ENCODE measurements at places on chromosomes 3 and 15.

- DNase-seq: no peak
Measured at GRCh38 chr3:106485217-106485616, 616.4 kb upstream of the CBLB start.

GRCh38 chr3:27990837-27991236 lies 250.6 kb upstream of the CMC1 start:
- DNase-seq: no peak

DNA sequence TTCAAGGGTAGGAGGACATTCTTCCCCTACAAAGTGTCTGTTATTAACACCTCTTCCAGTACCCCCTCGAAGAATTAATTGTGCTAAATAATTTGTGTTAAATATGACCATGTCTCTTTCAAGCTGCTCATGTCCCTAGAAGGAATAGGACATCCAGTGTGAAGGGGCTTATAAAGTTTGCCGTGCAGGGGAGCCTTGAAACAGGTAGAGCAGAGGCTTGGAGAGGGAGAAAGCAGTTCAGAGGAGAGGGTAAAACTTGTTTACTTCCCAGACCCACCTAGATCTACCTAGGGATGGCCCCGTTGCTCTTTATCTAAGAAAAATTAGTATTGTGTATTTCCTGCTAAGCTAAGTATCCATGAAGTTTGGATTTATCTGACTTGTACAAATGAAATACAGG lies 114.8 kb downstream of the CACNA2D3 start:
- DNase-seq: no peak

DNA sequence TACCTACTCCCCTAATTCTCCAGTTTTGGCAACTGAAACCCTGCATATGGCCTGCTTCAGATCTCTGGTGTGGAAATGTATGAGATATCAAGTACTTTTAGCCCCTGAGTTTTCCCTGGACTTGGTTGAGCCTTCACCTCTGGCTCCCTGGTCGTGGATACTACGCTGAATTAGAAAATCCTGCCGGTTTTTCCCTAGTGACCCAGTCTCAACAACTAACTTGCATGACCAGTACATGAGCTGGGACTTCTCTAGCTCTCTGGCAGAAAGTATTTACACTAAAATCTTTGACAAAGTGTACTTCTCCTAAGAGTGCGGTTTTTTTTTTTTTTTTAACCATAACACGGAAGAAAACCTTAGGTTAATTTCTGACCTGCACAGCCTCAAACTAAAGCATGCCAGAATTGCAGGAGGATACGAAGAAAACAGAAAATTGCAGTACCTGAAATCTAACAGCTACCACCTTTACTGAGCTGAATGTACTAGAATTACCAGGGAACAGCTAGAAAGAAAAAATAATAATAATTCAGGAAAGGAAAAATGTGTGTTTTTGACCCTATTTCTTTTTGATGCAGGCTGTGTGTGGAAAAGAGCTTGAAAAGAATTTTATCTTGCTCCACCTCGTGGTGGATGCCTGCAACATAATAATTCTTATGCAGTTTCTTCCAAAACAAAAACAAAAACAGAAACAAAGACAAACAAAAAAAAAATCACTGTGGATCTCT lies 165.6 kb downstream of the GMNC start:
- no peak for DNase-seq

DNA sequence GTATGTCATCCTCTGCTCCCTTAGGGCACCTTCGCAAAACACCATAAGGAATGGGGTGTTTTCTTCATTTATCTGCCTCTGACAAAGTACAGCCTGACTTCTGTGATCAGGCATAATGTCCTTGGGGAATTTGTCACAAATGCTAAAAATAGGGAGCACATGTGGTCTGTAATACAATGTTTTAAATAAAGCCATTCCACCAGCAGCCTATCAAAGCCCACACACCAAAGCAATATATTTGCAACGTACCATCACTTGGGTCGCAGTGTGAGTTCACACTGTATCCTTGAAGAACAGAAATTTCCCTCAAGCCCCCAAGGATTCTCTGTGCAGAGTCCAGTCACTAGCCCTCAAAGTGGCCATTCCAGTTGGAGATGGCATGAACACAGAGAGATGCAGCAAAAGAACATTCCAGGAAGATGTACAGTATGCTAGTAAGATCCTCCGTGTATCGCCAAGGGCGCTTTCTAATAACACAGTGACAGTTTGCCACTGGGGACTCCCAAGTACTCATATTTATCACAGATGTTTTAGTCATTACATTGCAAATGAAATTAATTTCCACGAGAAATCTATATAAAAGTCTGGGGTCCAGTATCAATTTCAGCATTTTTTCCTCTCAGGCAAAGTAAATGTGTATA lies 246.7 kb downstream of the MCTP2 start:
- DNase-seq: no peak

- no peak for DNase-seq
Measured at GRCh38 chr15:40633178-40633577, 39.1 kb downstream of the KNL1 start.

GRCh38 chr3:116971531-116971930 lies 262.0 kb downstream of the TUSC7 start:
- no peak for DNase-seq

- no peak for DNase-seq
Measured at GRCh38 chr3:119794971-119795612, 13.2 kb downstream of the NR1I2 start.

DNA sequence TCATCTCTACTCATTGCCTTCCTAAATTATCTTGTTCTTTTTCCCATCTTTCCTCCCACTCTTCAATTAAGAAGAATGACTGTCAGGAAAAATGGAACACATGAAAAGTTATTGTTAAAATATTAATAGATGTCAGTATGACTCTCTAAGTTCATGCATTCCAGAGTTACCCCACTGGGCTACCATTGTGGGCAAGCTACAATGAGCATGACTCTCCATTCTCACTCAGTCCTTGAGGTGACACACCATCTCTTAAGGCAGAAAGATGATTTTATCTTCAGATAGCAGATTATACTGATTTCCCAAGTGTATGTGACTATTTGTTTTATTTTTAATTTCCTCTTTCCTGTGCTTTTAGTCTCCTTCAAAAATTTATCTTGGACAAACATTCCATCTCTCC lies 144.3 kb downstream of the ALCAM start:
- DNase-seq: no peak

GRCh38 chr15:82643992-82644391 lies 3.2 kb downstream of the CPEB1 start:
- no peak for DNase-seq

DNA sequence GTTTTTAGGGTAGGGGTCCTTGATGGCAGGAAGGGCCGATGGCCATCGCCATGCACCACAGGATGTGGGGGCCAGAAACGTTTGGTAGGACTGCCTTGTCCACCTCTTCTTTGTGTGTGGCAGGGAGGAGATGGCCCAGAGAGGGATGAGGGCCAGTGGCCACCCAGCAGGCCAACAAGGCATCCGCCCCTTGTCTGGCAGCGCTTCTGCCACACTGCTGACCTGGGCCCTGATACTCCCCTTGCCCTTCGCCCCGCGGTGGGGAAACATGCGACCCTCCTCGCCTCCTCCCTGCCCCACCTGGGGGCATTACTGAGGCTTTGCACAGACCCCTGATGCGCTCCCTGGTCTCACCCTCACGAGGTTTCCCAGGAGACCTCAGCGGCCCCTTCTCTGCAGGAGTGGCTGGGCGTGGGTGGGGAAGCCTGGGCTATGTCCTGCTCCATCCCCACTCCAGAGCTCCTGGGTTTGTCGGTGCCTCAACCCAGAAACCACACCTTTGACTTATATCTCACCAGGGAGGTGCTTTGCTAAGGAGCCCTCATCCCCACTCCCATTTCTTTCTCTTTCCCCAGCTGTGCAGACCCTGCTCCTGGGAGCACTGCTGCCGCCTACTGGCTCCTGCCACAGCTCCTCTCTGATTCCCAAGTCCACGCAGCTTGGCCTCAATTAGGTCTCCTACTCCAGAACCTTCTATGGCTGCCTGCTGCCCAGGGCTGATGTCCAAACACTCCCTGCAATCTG lies 38.7 kb downstream of the FEM1B start:
- DNase-seq: no peak

- no peak for DNase-seq
Measured at GRCh38 chr15:62337934-62338333, 172.8 kb upstream of the C2CD4B start.

GRCh38 chr3:29751647-29752314 lies 470.9 kb downstream of the RBMS3 start:
- no peak for DNase-seq

All from activated T-helper 2 cell treated with anti-CD3 and anti-CD28 coated beads, Interferon-gamma antibody, Interleukin-2, Interleukin-4, amounts not matched to agents 10 μg/mL and 5 μg/mL and 100 μg/mL, durations not matched to agents 14 hours and 24 hours and 36 hours (primary cell).